GM12865 (cell line): ENCODE measurements at places on chromosomes 12 and 14.

GRCh38 chr12:98819821-98820404 lies 174.8 kb downstream of the APAF1 start:
- no peak for DNase-seq

DNA sequence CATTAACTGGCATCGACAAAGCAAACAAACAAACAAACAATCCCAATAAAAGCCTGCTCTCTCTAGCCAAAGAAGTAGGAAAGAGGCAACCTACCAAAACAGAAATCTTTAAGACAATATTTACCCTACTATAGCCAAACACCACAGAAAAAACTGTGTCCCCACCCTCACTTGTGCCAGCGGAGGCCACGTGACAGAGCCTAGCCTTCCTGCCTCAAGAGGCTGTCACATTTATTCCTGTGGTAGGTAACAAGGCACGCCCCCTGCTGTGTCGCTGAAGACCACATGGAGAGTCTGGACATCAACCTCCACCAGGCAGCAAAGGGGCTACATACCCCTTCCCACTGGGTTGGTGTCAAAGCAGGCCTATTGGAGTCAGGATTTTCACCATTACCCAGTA lies 148.1 kb downstream of the LMNTD1 start:
- no peak for DNase-seq

DNA sequence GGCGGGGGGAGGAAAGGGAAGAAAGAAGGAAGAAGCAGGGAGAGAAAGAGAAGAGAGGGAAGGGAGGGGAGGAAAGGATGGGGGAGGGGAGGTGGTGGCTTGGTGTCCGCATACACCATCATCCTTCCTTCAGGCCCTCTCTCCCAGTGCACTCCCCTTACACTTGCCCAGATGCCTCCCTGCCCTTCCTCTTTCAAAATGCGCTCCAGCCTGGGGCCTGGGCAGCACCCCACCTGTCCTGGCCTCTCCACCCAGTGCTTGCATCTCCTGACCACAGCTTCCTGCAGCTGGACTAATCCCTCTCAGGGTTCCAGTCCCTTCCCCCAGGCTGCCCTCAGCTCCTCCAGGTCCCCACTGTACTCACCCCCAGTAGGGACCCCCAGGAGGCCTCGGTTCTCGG lies 12.6 kb upstream of the DIO3 start:
- DNase-seq, result no peak

GRCh38 chr12:26058308-26058707 lies 66.5 kb downstream of the BHLHE41 start:
- peak; percentile 31 for DNase-seq

- DNase-seq, result peak; percentile 50
These were observed 11.0 kb upstream of the IRF2BPL start for GRCh38 chr14:77039285-77040058.

GRCh38 chr14:77580964-77581505 lies 35.4 kb downstream of the SPTLC2 start:
- peak; percentile 85 for DNase-seq

GRCh38 chr12:75130811-75131210 lies 78.8 kb downstream of the KCNC2 start:
- no peak for DNase-seq

- no peak for DNase-seq
These were observed 4.0 kb upstream of the RNASE4 start for GRCh38 chr14:20680363-20680762.

- DNase-seq, result peak; percentile 48
These were observed 58.3 kb downstream of the PRKCH start for GRCh38 chr14:61379639-61380184.

DNA sequence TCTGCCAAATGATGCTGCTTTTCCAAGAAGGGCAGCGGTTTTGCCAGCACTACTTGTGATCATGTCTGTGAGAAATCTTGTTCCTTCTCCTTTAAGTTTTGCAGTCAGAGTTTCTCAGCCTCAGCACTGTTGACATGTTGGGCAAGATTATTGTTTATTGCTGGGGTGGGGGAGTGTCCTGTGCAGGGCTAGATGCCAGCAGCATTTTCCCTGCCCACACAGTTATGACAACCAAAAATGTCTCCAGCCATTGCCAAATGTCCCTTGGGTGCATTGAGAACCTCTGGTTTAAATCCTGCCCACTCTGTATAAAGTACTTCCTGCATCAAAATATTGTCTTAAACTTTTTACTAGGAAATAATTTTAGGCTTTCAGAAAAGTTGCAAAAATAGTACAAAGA lies 20.0 kb downstream of the TMEM132C start:
- no peak for DNase-seq

- no peak for DNase-seq
These were observed 1.7 kb upstream of the CRIP1 start for GRCh38 chr14:105484997-105485393.

DNA sequence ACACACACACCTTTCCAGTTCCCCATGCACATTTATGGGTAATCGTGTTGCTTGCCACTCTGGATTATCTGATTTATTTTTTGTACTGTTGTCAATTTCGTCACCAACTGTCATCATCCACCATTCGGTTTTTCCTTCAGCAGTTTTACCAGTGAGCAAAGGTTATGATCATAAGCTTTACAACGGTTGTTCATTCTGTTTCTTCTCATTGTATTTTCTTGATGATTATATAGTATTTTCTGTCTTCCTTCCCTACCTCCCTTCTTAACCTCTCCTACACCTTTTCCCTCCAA lies 680 bp downstream of the NECAP1 start:
- no peak for DNase-seq

GRCh38 chr12:115506822-115507559 lies 770.5 kb downstream of the MED13L start:
- no peak for DNase-seq

DNA sequence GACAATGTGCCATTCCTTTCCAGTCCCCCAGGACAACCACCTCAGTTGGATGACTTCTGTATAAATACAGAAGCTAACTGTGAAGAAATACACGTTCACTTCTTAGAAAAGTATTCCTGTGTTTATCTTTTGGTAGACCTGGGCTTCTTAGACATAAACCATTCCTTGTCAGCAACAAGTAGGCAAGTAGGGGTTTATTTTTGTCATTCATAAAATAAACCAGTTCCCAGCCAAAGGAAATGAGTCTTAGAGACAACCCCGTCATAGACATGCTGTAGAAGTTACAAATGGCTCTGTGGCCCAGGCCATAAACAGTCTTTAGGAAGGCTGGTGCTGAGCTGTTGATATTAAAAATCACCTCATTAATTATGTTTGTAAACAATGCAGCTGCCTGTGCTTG lies 243.2 kb downstream of the SPTSSA start:
- no peak for DNase-seq

DNA sequence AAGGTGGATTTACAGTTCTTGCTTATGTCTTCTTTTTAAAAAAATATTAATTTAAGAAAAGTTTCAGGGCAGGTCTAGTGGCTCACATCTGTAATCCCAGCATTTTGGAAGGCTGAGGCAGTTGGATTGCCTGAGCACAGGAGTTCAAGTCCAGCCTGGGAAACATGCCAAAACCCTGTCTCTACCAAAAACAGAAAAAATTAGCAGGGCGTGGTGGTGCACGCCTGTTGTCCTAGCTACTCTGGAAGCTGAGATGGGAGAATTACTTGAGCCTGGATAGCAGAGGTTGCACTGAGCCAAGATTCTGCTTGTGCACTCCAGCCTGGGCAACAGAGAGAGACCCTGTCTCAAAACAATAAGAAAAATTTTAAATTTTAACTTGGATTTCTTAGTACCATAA lies 5.4 kb upstream of the TAS2R46 start:
- DNase-seq, result no peak

GRCh38 chr12:16636435-16637055 lies 30.6 kb upstream of the LMO3 start:
- DNase-seq, result peak; percentile 66

GRCh38 chr12:69888901-69889300 lies 63.9 kb downstream of the MYRFL start:
- DNase-seq, result no peak

GRCh38 chr14:80202888-80203562 lies 8.3 kb downstream of the DIO2 start:
- DNase-seq, result peak; percentile 57

GRCh38 chr12:131454418-131455217 lies 256.3 kb upstream of the SFSWAP start:
- DNase-seq, result peak; percentile 81
